Naive thymus-derived CD4-positive, alpha-beta T cell (primary cell): ENCODE measurements at places on chromosomes 6 and 20.
A peak's percentile ranks its signal among the peaks of the same experiment; 100 is the strongest.

GRCh38 chr20:35903843-35904242 lies 50.5 kb downstream of the SCAND1 start:
- no peak overlapping the region for H3K27ac ChIP-seq
- no peaks in the 10 kb centered on the region for H3K4me1 ChIP-seq
- DNase-seq, result no peak
- no peaks in the 10 kb centered on the region for H3K27me3 ChIP-seq
- no peak overlapping the region for H3K4me3 ChIP-seq

DNA sequence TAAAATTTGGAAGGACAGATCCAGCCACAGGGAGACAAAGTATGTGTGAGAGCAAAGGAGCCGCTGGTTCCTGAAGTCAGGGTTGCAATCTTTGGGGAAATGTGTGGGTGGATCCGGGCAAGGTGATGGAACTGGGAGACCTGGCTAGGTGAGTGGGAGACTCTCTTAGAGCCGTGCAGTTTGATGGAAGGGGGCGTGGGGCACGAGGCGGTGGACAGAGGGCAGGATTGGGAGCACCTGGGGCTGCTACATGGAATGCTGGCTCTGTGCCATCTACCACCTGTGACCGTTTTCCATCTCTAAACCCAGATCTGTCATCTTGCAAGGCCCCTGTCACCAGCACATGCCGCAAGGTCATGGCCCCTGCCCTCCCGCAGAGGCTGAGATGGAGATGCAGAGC lies 268.4 kb downstream of the SMOC2 start:
- DNase-seq, result no peak
- no peaks in the 10 kb centered on the region for H3K36me3 ChIP-seq
- no peak overlapping the region for H3K4me3 ChIP-seq
- H3K4me1 ChIP-seq, result no peaks in the 10 kb centered on the region

DNA sequence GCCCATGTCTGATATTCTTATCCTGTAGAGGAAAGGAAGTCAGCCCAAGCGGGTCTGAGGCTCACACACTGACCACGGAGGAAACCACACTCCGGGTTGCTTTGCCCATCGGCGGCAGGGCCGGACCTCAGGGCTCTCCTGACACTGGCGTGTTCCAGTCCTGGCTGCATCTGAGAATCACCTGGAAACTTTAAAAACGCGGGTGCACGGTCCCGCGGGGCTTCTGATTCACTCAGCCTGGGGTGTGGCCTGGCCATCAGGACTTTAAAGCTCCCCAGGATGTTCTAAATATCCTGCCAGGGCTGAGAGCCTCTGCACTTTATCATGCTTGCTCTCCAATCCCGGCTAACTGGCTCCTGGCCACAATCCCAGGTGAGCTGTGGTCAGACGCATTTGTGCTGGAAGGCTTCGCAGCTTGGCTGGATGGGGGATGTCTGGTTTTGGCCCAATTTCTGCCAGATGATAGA lies 47.7 kb upstream of the DACT2 start:
- no peaks in the 10 kb centered on the region for H3K27me3 ChIP-seq
- H3K4me1 ChIP-seq, result peaks cover 3% of the 10 kb centered on the region
- H3K27ac ChIP-seq, result no peak overlapping the region
- DNase-seq, result no peak

- DNase-seq, result no peak
- H3K36me3 ChIP-seq, result no peaks in the 10 kb centered on the region
- no peaks in the 10 kb centered on the region for H3K27me3 ChIP-seq
These were observed 406.1 kb upstream of the MARCKS start for GRCh38 chr6:113451049-113451448.

- peaks cover 5% of the 10 kb centered on the region for H3K36me3 ChIP-seq
- peak overlapping the region; percentile 77 for H3K4me3 ChIP-seq
- H3K27ac ChIP-seq, result peak overlapping the region; percentile 97
- H3K4me1 ChIP-seq, result peaks cover 69% of the 10 kb centered on the region
These were observed 981 bp upstream of the TNF start for GRCh38 chr6:31574106-31575061.

GRCh38 chr6:84804720-84805119 lies 40.3 kb upstream of the TBX18 start:
- H3K4me1 ChIP-seq, result no peaks in the 10 kb centered on the region
- H3K27me3 ChIP-seq, result no peaks in the 10 kb centered on the region
- no peak overlapping the region for H3K4me3 ChIP-seq

GRCh38 chr6:134937426-134937825 lies 12.5 kb downstream of the ALDH8A1 start:
- H3K4me3 ChIP-seq, result no peak overlapping the region
- DNase-seq, result no peak
- H3K27ac ChIP-seq, result no peak overlapping the region

GRCh38 chr6:33205191-33206026 lies 954 bp downstream of the HSD17B8 start:
- H3K36me3 ChIP-seq, result peaks cover 41% of the 10 kb centered on the region
- peaks cover 28% of the 10 kb centered on the region for H3K4me1 ChIP-seq
- H3K27me3 ChIP-seq, result no peaks in the 10 kb centered on the region
- no peak for DNase-seq
- peak overlapping the region; percentile 89 for H3K4me3 ChIP-seq

- H3K4me1 ChIP-seq, result no peaks in the 10 kb centered on the region
- H3K36me3 ChIP-seq, result no peaks in the 10 kb centered on the region
- H3K4me3 ChIP-seq, result no peak overlapping the region
These were observed 139.0 kb downstream of the PHACTR3 start for GRCh38 chr20:59743308-59743707.

- no peak for DNase-seq
- no peak overlapping the region for H3K4me3 ChIP-seq
- no peaks in the 10 kb centered on the region for H3K36me3 ChIP-seq
- no peaks in the 10 kb centered on the region for H3K4me1 ChIP-seq
These were observed 54.0 kb downstream of the TRAF3IP2 start for GRCh38 chr6:111551521-111552231.

DNA sequence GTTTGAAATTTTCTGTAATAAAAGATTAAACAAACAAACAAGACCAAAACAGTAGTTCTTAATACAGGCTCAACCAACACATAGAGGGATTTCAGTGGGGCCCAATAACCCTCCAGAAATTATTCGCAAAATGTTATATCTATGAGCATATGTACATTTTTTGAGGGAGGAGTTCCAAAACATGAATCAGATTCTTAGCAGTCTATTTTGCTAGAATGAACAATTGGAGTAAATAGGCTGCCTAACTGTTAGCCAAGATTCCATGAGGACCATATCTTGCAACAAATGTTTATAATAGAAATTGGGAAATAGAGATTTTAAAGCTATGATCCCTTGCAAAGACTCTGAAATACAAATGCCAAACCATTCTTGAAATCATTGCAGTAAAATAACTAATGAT lies 186.3 kb downstream of the AKAP7 start:
- no peaks in the 10 kb centered on the region for H3K36me3 ChIP-seq
- DNase-seq, result no peak
- no peak overlapping the region for H3K27ac ChIP-seq
- no peak overlapping the region for H3K4me3 ChIP-seq
- H3K4me1 ChIP-seq, result no peaks in the 10 kb centered on the region

DNA sequence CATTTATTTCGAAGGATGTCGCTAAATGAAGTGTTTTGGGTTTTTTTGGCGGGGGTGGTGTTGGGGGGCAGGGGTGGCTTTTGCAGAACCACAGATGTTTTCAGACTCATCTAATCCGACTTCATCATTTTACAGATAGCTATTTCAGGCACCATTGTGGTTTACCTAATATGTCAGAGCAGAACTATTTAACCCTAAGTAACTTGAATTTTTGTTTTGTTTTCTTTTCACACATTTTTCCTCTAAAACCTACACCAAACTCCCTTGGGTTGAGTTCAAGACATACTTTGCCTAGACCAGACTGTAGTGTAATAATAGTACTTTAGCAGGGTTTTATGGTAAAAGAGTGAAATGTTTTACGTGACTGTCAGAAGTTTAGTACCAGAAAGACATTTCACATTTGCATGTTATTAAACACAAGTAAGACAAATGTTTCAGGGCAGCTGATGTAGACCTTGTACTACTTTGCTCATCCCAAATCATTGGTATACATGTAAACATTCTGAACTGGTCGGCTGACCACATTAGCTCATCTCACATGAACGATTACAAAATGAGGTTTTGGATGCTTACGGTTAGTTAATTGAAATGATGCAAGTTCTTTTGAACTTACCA lies 37.7 kb downstream of the MAP3K4 start:
- H3K36me3 ChIP-seq, result no peaks in the 10 kb centered on the region
- no peaks in the 10 kb centered on the region for H3K27me3 ChIP-seq
- H3K4me1 ChIP-seq, result peaks cover 5% of the 10 kb centered on the region
- H3K4me3 ChIP-seq, result no peak overlapping the region
- H3K27ac ChIP-seq, result no peak overlapping the region
- DNase-seq, result no peak

DNA sequence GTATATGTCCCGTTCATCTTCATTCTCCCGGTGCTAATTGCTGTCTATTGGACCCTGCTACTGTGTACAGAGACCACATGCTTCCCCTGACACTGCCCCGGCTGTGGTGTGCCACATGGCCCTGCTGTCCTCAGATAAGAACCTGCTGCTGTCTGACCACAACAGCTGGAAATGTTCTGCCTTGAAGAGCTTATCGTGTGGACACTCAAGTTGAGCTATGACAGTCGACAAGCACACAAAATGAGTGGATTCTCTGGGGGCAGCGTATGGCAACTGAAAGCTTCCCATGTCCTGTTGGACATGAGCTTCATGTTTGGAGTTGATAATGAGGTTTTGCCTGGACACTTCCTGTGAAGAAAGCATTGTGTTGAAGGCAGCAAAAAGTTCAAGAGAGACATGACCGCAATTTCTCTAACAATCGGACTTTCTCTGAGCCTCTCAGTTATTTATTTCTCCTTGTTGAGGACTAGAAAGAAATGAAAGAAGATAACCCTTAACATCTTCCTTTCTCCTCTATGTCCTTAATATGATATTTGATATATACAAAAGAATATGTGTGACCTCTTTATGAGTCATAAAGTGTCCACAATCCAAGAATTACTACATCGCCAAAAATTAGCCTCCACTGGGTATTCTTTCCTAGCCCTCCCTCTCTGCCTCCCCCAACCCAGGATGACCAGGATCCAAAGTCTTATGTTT lies 187.1 kb upstream of the TCF21 start:
- no peaks in the 10 kb centered on the region for H3K4me1 ChIP-seq
- H3K4me3 ChIP-seq, result no peak overlapping the region
- H3K27ac ChIP-seq, result no peak overlapping the region
- DNase-seq, result no peak

- H3K27me3 ChIP-seq, result no peaks in the 10 kb centered on the region
- no peaks in the 10 kb centered on the region for H3K4me1 ChIP-seq
- DNase-seq, result no peak
- H3K4me3 ChIP-seq, result no peak overlapping the region
These were observed 2.1 kb upstream of the COL20A1 start for GRCh38 chr20:63290677-63291472.
